ENCODE measurements at places on chromosomes 3 and 15.
A peak's percentile ranks its signal among the peaks of the same experiment; 100 is the strongest.

GRCh38 chr15:86630946-86631345 is 551.3 kb downstream of the AGBL1 start:
- DNase-seq: no peak

- DNase-seq: no peak
Observed at GRCh38 chr3:190433626-190434025, 16.1 kb downstream of the TMEM207 start.

DNA sequence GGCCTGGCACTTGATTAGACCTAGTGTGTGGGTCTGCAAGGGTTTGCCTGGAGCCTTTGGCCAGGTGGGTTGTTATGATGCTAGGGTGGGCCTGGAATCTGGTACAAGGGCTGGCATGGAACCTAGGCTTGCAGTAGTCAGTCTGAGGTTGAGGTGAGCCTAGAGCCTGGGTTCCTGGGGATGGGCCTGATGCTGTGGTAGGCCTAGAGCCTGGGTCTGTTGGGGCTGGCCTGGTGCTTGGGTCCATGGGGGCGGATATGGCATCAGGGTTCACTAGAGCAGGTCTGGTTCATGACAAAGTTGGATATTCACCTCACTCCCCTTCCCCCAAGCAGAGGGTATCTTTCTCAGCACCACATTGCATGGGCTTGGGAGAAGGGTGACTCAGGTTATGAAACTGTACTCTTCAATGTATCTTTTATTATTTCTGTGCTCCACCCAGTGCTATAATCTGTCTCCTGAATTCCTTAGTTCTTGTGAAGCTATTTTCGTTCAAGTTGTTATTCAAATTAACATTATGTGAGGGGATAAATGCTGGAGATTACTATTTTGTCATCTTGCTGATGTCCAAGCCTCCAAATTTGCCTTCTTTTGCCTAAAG is 274.4 kb downstream of the NFKBIZ start:
- DNase-seq: no peak

DNA sequence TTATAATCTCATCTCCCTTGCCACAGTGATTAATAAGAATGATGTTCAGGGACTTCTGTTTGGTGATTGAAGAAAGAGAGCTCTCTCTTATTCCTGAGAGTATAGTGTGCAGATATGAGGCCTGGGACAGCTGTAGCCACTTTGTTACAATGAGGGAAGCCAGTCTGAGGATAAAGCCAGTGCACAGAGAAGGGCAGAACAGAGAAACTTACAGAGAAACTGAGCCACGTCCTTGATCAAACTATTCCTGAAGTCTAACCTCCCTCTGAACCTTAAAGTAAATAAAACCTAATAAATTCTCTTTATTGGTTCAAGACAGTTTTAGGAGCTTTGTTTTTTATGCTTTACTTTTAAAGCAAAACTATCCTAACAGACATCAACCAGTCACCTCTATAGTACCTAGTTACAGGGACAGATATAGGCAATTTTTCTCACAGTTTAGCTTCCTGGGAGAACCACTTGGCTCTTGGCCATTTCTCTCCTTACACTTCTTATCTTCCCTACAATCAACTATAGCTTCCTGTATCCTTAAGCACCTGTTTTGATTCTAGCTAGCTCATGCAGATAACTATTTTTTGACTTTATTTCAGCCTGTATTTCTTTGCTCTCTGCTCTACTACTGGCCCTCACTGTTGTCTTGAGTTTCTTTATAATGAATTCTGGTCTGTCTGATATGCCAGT is 284.4 kb downstream of the SHQ1 start:
- DNase-seq: no peak

GRCh38 chr15:73476704-73477216 is 33.8 kb downstream of the REC114 start:
- no peak for DNase-seq

DNA sequence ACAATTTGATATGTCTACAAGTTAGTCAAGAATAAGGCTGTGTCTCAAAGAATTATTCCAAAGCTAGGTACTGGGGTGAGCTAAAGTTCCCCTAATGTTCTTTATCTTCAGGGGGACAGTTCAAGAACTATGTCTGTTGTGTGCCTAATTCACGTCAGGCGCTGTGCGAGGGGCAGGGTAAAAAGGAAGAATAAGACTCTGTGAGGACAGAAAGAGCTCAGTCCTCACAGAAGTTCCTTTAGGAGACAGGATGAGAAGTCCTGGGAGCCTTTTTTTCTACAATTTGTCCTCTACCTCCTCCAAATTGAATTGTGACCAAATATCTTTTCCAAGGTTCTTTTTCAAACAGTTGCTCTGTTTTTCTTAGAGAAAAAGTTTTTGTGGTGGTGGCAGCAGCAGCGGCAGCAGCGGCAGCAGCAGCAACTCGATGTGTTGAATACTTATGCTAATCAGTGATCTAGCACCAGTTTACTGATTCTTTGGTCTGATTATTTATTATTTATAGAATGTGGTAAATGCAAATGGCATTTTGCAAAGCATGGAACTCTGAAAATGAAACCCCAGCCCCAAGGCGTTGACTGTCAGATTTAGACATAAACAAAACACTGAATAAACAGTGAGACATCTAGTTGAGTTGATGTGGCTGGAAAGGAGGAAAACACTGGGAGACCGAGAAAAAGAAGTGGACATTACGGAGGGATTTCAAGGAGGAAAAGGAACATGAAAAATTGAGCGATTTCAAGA is 88.6 kb downstream of the GTPBP8 start:
- DNase-seq: no peak

- DNase-seq: no peak
Observed at GRCh38 chr3:19070325-19070724, 78.0 kb upstream of the KCNH8 start.

- DNase-seq: no peak
Observed at GRCh38 chr3:130839813-130840212, 54.1 kb upstream of the ATP2C1 start.

- DNase-seq: peak; percentile 9
Observed at GRCh38 chr3:18007980-18008379, 265.5 kb upstream of the TBC1D5 start.

DNA sequence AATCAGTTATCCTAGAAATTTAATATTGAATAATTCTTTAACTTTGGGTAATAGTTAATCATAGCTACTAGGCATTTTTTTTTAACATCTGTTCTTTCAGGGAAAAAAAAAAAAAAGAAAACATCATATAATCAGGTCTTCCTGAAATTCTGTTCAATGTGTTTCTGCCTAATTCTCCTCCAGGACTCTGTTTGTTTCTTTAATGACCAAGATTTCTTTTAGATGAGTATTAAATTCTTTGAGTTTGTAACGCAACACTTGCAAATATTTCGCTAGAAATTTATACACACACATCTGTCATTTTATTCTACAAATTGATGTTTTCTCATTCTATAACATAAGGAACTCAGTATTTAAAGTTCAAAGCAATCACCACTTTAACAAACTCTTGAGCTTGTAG is 56.7 kb downstream of the ALCAM start:
- DNase-seq: peak; percentile 18

DNA sequence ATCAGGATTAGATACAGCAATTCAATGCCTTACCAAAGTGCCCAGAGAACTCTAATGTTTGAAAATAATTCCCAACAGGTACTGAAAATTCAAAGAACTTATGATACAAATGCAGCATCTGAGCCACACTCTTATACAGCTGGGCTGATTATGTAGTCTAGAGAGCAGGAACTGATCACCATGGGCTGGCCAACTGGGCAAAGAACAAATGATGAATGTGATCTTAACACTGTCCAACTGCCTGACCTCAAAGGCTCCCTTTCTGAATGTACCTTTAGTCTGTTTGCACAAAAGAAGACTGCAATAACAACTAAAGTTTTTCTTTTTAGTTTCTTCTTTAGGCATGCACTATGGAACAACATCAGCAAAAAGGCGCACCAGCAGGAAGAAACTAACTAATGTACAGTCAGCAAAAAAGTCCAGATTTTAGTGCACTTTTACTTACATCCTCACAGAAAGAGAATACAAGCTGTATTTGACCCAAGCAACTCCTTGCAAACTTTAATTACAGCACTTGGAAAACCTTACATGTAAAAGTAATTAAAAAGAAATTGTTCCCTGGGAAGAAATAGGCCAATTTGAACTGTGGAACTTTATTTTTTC is 1095.1 kb downstream of the IGSF11 start:
- no peak for DNase-seq

- DNase-seq: peak; percentile 87
Observed at GRCh38 chr3:148757238-148758215, 59.8 kb downstream of the AGTR1 start.

- DNase-seq: no peak
Observed at GRCh38 chr3:169694117-169694516, 30.6 kb upstream of the MECOM start.

DNA sequence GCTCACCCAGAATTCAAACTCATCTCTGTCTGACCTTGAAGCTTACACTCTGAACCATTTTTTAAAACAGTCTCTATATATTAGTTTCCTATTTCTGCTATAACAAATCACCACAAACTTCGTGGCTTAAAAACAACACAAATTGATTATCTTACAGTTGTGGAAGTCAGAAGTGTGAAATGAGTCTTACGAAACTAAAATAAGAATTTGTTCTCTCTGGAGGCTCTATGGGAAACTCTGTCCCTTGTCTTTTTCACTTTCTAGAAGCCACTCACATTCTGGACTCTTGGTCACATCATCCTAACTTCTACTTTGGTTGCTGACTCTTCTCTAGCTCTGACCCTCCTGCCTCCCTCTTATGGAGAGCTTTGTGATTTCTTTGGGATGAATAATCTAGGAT is 429.3 kb upstream of the THBS1 start:
- no peak for DNase-seq

DNA sequence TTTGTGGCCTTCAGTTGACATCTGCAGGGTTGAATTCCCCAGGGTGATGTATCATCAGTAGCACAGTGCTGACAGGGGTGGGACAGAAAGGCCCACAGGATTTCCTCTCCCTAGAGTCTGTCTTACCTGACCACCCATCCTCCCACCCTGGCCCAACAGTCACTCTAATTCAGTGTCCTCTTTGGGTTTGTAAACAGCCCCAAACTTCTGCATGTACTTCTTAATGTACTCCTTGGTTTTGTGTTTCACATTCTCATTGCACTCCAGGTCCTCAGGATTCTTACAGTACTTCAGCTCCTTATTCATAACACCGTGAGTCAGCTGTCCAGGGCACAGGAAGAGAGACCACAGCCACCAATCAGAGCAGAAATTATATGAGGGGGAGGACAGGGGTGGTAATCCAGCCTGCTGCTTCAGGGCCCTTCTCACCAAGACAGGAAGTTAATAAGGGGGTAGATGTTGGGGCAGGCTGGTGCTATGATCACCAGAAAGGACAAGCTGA is 37.5 kb downstream of the NBEAL2 start:
- DNase-seq: peak; percentile 83

GRCh38 chr15:26166429-26166828 is 303.3 kb upstream of the ATP10A start:
- DNase-seq: no peak

DNA sequence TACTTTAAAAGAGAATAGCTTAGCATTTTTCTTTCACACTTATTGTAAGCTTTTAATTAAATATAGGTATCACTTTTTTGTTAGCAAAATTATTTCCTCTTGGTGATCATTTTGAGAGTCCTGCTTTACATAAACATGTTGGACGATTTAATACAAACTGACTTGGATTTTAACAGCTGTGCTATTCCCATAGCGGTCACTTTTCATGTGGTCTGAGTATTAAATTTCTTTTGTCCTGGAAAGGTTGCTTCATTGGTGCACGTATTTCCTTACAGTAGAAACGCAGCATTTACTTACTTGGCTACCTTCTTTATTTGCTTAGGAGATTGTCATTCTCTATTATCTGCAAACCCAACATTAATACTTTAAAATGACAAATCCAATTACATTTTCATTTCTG is 109.4 kb downstream of the ATG7 start:
- no peak for DNase-seq

GRCh38 chr3:124976383-124976782 is 41.8 kb upstream of the MUC13 start:
- no peak for DNase-seq

DNA sequence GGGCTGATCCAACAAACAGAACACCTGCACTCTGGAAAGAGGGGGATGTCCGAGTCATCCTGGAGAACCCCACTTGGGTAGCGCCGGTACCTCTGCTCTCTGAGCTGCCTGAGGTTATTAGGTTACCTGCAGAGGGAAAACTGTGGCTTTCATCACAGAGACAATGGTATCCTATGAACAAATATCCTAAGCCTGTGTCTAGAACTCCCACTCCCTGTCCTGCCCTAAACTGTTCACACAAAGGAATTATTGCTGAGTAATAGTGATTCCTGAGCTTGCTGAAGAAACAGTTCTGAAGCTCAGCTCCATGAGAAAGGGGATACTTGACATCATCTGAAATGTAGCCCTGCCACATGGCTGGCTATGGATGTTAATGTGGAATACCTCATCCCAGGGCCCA is 31.9 kb upstream of the WNT5A start:
- DNase-seq: peak; percentile 79

GRCh38 chr3:140093742-140094141 is 158.8 kb downstream of the CLSTN2 start:
- DNase-seq: peak; percentile 83

- DNase-seq: no peak
Observed at GRCh38 chr3:188168186-188168585, 14.2 kb downstream of the LPP start.

- DNase-seq: peak; percentile 65
Observed at GRCh38 chr3:182384221-182384620, 409.1 kb upstream of the ATP11B start.

DNA sequence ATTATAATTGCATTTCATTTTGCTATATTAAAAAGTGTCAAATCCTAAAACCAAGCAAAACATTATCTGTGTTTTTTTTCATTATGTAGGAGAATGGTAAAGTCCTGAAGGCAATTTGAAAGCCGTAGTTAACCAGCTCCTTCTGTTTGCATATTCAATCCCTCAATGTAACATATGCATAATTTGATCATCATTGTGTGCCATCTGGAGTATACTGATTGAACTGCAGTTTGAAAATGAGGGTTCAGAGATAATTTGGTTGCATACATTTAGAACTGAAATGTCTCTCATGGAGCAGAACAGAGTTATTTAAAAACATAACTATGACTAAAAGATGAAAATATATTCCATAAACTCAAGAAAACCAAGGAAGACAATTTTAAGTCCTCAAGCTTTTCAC is 518.6 kb downstream of the GBE1 start:
- DNase-seq: peak; percentile 46

GRCh38 chr3:119595639-119596334 is 1.9 kb upstream of the PLA1A start:
- DNase-seq: no peak

DNA sequence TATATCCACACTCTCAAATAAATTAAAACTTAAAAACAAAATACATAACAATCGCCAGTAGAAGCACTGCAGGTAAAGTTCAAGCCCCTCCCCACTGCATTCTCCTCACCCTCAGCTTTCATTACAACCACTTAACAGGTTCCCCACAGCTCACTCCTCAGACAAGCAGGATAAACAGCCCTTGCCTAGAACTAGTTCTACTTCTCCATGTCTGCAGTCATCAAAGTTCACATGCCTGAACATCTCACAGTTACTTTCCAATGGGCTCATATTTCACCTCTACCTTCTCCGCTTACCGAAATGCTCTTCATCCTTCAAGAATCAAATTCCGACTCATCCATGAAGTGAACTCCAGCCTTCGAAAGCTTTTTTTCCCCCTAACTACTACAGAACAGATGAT is 4.1 kb downstream of the YEATS2 start:
- DNase-seq: no peak
